ENCODE measurements at places on chromosomes 5 and 9.

GRCh38 chr5:65525726-65526125, 37.2 kb downstream of the CENPK start:
- H3K36me3 ChIP-seq: no peaks in the 10 kb centered on the region
- H3K27me3 ChIP-seq: no peaks in the 10 kb centered on the region
- no peak overlapping the region for H3K4me3 ChIP-seq
- H3K4me1 ChIP-seq: no peaks in the 10 kb centered on the region
- DNase-seq: no peak
- H3K27ac ChIP-seq: no peak overlapping the region

GRCh38 chr5:176677209-176677939, 30.1 kb downstream of the TSPAN17 start:
- no peaks in the 10 kb centered on the region for H3K36me3 ChIP-seq
- DNase-seq: no peak
- no peak overlapping the region for H3K4me3 ChIP-seq
- H3K27ac ChIP-seq: no peak overlapping the region
- peaks cover 14% of the 10 kb centered on the region for H3K4me1 ChIP-seq

- no peaks in the 10 kb centered on the region for H3K27me3 ChIP-seq
- no peak overlapping the region for H3K27ac ChIP-seq
- DNase-seq: no peak
- no peaks in the 10 kb centered on the region for H3K36me3 ChIP-seq
- H3K4me3 ChIP-seq: no peak overlapping the region
Measured at GRCh38 chr9:14909181-14909580, 1.0 kb downstream of the FREM1 start.

DNA sequence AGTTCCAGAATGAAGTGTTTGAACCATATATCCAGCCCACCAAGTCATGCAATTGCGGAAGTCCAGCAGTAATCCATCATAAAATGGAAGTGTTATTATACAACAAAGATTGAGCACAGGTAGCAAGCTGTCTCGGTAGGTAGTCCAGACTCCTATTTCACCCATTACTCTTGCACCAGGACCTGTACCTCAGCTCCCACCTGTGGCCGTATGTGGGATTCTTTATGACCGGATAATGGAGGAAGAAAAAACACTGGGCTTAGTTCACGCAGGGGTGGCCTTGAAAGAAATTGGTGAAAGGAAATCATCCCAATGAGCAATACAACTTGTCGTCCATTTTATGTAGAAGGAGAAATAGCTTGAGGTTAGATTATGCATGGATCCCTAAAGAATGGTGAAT, 216.3 kb downstream of the ESM1 start:
- no peaks in the 10 kb centered on the region for H3K36me3 ChIP-seq
- H3K27ac ChIP-seq: no peak overlapping the region
- no peaks in the 10 kb centered on the region for H3K4me1 ChIP-seq
- no peaks in the 10 kb centered on the region for H3K27me3 ChIP-seq

DNA sequence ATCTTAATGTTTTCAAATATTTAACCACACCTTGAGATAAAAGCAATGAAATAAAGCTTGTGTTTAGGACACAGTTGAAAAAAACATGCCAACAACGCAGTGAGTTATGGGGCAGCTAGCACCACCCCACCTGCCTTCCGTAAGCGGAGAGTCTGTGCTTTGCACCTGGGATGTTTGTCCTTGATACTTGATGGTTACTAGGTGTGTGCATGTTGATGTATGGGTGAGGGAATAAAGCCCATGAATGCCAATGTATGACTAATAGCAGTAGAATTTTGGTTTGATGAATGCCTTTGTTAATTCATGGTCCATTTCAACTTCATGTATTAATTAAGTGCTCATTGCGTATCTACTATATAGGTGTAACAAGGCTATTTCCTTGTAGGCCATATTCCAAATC, 74.0 kb downstream of the PCSK5 start:
- no peak overlapping the region for H3K4me3 ChIP-seq
- H3K27me3 ChIP-seq: no peaks in the 10 kb centered on the region
- peak overlapping the region; percentile 81 for H3K27ac ChIP-seq
- H3K36me3 ChIP-seq: no peaks in the 10 kb centered on the region

DNA sequence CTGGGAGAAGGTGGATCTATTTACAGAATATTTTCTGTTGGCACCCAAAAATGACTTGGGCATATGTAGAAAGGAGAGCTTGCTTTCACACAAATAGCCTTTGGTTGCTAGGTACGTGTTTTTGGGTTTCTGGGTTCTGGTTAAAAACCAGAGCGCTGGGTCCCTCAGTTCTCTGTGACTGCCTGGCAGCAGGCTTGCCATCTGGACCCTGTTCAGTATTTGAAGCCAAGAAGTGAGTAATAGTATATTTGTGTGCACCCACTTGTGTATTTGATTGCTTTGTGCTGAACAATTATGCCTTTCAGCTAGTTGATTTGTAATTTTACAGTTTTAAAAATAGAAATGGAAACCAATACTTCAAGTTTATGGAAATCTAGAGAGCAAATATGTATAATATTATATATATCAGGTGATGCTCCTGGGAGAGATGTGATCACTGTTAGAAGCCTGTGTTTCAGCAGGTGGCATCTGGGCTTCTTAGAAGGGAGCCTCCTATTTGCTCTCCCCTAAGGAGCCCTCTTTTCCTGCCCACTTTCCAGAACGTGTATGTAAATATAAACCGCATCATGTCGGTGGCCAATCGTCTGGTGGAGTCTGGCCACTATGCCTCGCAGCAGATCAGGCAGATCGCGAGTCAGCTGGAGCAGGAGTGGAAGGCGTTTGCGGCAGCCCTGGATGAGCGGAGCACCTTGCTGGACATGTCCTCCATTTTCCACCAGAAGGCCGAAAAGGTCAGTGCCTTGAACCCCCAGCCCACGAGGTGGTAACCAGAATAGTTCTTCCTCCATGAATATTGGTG, 153.6 kb downstream of the TRIO start:
- H3K4me3 ChIP-seq: no peak overlapping the region
- H3K27ac ChIP-seq: no peak overlapping the region
- peaks cover 33% of the 10 kb centered on the region for H3K36me3 ChIP-seq
- H3K27me3 ChIP-seq: no peaks in the 10 kb centered on the region
- no peak for DNase-seq

- H3K4me1 ChIP-seq: no peaks in the 10 kb centered on the region
- H3K4me3 ChIP-seq: no peak overlapping the region
- no peaks in the 10 kb centered on the region for H3K27me3 ChIP-seq
- 0 out of 2 replicates have a peak, but pooled peaks cover 5% of the 10 kb centered on the region for H3K36me3 ChIP-seq
- H3K27ac ChIP-seq: no peak overlapping the region
Measured at GRCh38 chr9:96014078-96014477, 138.6 kb downstream of the ERCC6L2 start.

DNA sequence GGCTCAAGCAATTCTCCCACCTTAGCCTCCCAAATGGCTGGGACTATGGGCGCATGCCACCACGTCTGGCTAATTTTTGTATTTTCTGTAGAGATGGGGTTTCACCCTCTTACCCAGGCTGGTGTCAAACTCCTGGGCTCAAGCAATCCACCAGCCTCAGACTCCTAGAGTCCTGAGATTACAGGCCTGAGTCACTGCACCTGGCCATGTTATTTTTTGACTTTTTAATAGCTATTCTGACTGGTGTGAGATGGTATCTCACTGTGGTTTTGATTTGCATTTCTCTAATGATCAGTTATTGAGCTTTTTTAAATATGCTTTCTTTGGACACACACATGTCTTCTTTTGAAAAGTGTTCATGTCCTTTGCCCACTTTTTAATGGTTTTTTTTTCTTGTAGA, 38.2 kb downstream of the FBXW2 start:
- H3K4me1 ChIP-seq: no peaks in the 10 kb centered on the region
- no peak for DNase-seq
- H3K27me3 ChIP-seq: no peaks in the 10 kb centered on the region
- H3K4me3 ChIP-seq: no peak overlapping the region

- H3K4me3 ChIP-seq: no peak overlapping the region
- peaks cover 31% of the 10 kb centered on the region for H3K4me1 ChIP-seq
- peak overlapping the region; percentile 97 for H3K27ac ChIP-seq
Measured at GRCh38 chr5:123428521-123429220, 5.5 kb upstream of the CEP120 start.

- no peaks in the 10 kb centered on the region for H3K27me3 ChIP-seq
- no peak overlapping the region for H3K27ac ChIP-seq
- no peaks in the 10 kb centered on the region for H3K4me1 ChIP-seq
- no peak for DNase-seq
Measured at GRCh38 chr9:35257986-35258659, 96.3 kb downstream of the UNC13B start.

GRCh38 chr5:121408778-121409177, 442.9 kb upstream of the FTMT start:
- no peaks in the 10 kb centered on the region for H3K27me3 ChIP-seq
- no peak overlapping the region for H3K4me3 ChIP-seq
- no peak for DNase-seq
- no peaks in the 10 kb centered on the region for H3K4me1 ChIP-seq
- no peaks in the 10 kb centered on the region for H3K36me3 ChIP-seq
- H3K27ac ChIP-seq: no peak overlapping the region

- H3K27ac ChIP-seq: no peak overlapping the region
- DNase-seq: no peak
- no peaks in the 10 kb centered on the region for H3K27me3 ChIP-seq
- no peaks in the 10 kb centered on the region for H3K36me3 ChIP-seq
- no peak overlapping the region for H3K4me3 ChIP-seq
Measured at GRCh38 chr9:38651400-38652042, 31.1 kb upstream of the ANKRD18A start.

DNA sequence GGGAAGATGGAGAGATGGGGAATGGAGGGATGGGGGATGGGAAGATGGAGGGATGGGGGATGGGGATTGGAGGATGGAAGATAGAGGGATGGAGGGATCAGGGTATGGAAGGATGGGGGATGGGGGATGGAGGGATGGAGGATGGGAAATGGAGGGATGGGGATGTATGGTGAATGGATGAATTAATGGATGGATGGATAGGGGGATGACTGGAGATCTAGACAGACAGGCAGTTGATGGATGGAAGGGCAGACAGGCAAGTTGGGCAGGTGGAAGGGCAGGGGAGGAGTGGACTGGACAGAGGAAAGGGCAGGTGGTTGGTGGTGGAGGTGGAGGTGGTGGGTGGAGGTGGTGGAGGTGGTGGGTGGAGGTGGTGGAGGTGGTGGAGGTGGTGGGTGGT, 167.2 kb downstream of the C9orf50 start:
- peaks cover 9% of the 10 kb centered on the region for H3K4me1 ChIP-seq
- no peak overlapping the region for H3K27ac ChIP-seq
- DNase-seq: no peak
- no peaks in the 10 kb centered on the region for H3K36me3 ChIP-seq

DNA sequence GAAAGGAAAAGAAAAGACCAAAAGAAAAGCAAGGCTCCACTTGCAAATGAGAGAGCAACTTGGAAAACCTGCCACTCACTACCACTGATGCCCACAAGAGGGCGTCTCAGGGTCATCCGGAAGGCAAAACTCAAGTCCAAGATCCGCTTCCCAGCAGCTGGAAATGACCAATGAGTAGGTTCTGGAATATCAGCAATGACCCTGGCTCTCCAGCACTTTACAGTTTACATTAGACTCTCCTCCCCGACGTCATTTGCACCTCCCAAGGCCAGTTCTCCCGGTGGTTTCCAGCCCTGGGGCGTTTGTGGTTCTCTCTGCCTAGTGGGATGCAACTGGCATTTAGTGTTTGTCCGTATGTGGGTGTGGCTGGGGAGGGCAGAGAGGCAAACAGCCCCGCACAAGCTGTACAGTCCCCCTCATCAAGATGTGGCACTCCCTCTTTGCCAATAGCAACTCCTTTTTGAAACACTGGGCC, 193.8 kb upstream of the ZNF618 start:
- no peaks in the 10 kb centered on the region for H3K4me1 ChIP-seq
- H3K4me3 ChIP-seq: no peak overlapping the region
- DNase-seq: peak; percentile 70
- H3K36me3 ChIP-seq: no peaks in the 10 kb centered on the region

- no peak overlapping the region for H3K4me3 ChIP-seq
- H3K36me3 ChIP-seq: no peaks in the 10 kb centered on the region
- no peaks in the 10 kb centered on the region for H3K4me1 ChIP-seq
- DNase-seq: no peak
- peaks cover 17% of the 10 kb centered on the region for H3K27me3 ChIP-seq
Measured at GRCh38 chr9:78777747-78778146, 480.8 kb downstream of the PSAT1 start.

- no peaks in the 10 kb centered on the region for H3K4me1 ChIP-seq
- H3K27ac ChIP-seq: no peak overlapping the region
- DNase-seq: no peak
- H3K4me3 ChIP-seq: no peak overlapping the region
Measured at GRCh38 chr5:107155707-107156106, 515.0 kb downstream of the EFNA5 start.

DNA sequence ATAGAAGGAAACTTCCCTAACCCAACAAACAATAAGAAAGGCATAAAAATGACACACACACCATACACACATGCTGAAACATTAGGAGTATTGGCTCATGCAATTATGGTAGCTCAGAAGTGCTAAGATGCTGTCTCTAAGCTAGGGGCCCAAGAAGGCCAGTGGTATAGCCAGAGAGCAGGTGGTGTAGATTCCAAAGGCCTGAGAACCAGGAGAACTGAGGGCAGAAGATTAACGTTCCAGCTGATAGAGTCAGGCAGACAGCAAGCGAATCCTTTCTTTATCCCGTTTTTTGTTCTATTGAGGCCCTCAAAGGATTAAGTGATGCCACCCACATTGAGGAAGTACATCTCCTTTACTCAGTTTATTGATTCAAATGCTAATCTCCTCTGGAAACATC, 262.9 kb downstream of the EPB41L4A start:
- H3K27me3 ChIP-seq: no peaks in the 10 kb centered on the region
- no peaks in the 10 kb centered on the region for H3K4me1 ChIP-seq
- no peak overlapping the region for H3K4me3 ChIP-seq
- no peak for DNase-seq

- H3K36me3 ChIP-seq: no peaks in the 10 kb centered on the region
- H3K4me3 ChIP-seq: no peak overlapping the region
- DNase-seq: no peak
- H3K27ac ChIP-seq: no peak overlapping the region
- H3K27me3 ChIP-seq: no peaks in the 10 kb centered on the region
Measured at GRCh38 chr5:106825374-106825773, 845.4 kb downstream of the EFNA5 start.

- no peak for DNase-seq
- no peak overlapping the region for H3K27ac ChIP-seq
- no peaks in the 10 kb centered on the region for H3K27me3 ChIP-seq
- H3K36me3 ChIP-seq: no peaks in the 10 kb centered on the region
- H3K4me1 ChIP-seq: peaks cover 9% of the 10 kb centered on the region
- H3K4me3 ChIP-seq: no peak overlapping the region
Measured at GRCh38 chr9:80873861-80874260, 815.5 kb downstream of the TLE1 start.

DNA sequence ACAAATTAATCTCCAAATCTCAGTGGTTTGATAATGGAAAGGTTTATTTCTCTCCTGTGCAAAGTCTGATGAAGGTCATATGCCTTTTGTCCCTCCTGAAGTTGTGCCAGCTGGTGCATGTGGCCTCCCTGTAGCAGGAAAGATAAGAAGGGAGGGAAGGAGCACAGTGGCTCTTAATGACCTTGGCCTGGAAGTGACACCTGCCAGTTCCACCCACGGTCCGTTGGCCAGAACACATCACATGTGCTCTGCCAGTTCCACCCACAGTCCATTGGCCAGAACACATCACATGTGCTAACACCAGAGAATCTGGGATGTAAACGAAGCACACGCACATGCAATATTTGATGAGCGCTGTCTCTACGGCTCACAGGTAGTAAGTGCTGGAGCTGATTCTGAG, 130.9 kb downstream of the DOCK2 start:
- H3K27ac ChIP-seq: no peak overlapping the region
- no peaks in the 10 kb centered on the region for H3K27me3 ChIP-seq
- H3K4me3 ChIP-seq: no peak overlapping the region
- DNase-seq: no peak
- no peaks in the 10 kb centered on the region for H3K4me1 ChIP-seq
